Naive B cell (primary cell): ENCODE measurements at places on chromosomes 12 and 14. TPM values are rescaled to one million over a fixed set of nuclear protein-coding genes. Genes with fewer than 3 reads are reported as not detected.

- H3K4me1 ChIP-seq: no peaks in the 10 kb centered on the region
- no peaks in the 10 kb centered on the region for H3K36me3 ChIP-seq
- no peak for DNase-seq
These were observed 7.4 kb downstream of the SERPINA12 start for GRCh38 chr14:94501588-94502516.

Gene AICDA
- polyA plus RNA-seq: not detected

DNA sequence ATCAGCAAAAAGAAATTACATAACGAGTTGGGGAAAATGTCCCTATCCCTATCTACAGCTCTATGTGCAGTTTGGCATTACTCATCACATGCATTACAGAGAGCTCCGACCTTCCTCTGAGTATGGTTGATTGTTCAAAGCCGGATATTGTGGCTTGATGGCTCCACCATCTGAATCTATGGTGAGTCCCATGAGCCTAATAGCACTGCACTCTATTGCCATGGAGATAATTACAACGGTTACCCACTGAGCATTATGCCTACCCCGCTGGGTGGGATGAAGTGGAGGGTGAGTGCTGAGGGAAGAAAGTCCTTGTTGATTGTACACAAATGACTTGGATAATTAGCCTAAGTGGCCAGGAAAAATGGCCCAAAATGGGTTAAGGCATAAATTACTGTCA, 800.5 kb downstream of the NRXN3 start:
- H3K4me3 ChIP-seq: no peak overlapping the region
- H3K4me1 ChIP-seq: no peaks in the 10 kb centered on the region
- no peak overlapping the region for H3K27ac ChIP-seq
- no peaks in the 10 kb centered on the region for H3K27me3 ChIP-seq

DNA sequence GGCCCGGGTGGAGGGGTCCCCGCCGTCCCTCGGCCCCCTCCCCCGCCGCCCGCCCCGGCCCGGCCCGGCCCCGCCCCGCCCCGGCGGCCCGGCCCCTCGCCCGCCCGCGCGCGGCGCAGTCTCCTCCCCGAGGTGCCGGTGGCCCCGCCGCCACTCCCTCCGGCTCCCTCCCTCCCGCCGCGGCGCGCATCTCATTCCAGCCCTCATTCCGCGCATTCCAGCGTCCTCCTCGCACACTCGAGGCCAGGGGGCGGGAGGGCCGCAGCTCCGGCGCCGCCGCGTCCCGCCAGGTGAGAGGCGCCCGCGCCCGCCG, at the start of gene TEAD4:
TSS of gene TEAD4 (plus strand) at position 206 of the 313 bp plus-strand sequence.
- H3K27ac ChIP-seq: no peak within 1 kb of the TSS
- no peaks in the 10 kb centered on the region for H3K36me3 ChIP-seq
- peaks cover 72% of the 10 kb centered on the region for H3K27me3 ChIP-seq
- H3K4me1 ChIP-seq: peaks cover 15% of the 10 kb centered on the region

Gene TSPAN19
- polyA plus RNA-seq: not detected

- H3K36me3 ChIP-seq: no peaks in the 10 kb centered on the region
- peak overlapping the region; percentile 46 for H3K27ac ChIP-seq
These were observed 50.7 kb downstream of the SLC2A13 start for GRCh38 chr12:40055228-40055579.

Gene GYS2
- polyA plus RNA-seq: not detected

Gene UNC119B
- 6.6 TPM for polyA plus RNA-seq

Gene C12orf54
- not detected for polyA plus RNA-seq

- no peak overlapping the region for H3K4me3 ChIP-seq
- no peaks in the 10 kb centered on the region for H3K4me1 ChIP-seq
- H3K27me3 ChIP-seq: peaks cover 10% of the 10 kb centered on the region
- no peaks in the 10 kb centered on the region for H3K36me3 ChIP-seq
These were observed 184.2 kb upstream of the GZMB start for GRCh38 chr14:24818058-24818822.

Gene PRH2
- not detected for polyA plus RNA-seq

DNA sequence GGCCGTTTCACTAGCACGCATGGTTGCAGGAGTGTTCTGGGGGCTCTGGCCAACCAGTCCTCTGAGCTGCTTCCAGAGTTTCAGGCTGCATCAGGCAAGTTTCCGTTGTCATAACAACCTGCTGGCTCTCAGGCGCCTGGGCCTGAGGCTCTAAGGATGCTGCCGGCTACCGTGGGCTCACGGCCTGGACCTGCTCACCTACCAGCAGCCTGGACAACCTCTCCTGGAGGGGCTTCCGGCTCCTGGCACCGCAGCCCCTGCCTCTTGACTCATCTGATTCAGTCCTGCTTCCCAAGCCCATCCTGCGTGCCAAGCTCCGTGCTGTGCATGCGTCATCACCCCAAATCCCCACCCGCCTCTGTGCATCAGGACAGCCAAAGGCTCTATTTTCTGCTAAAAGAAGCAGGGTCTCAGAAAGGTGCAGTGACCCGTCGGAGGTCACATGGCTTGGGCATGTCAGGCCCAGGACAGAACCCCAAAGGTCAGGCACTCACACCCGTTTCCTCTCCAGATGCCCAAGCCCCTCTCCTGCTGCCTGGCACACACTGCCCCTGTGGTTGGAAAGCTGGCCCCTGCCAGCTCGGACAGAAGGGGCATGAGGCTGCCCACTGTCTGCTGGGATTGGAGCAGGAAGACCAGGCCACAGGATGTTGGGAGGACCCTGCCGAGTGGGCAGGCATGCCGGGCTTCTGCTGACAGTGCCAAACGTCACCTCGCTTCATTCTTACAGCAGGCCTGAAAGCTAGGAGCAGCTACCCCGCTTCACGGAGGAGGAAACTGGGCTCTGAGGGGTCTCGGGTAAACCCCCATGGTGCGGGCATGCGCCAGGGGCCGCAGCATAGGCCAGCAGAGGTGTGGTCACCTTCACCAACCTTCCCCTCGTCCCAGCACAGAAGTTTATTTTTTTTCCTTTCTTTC, 5.7 kb downstream of the BEGAIN start:
- H3K27me3 ChIP-seq: peaks cover 8% of the 10 kb centered on the region
- no peak overlapping the region for H3K4me3 ChIP-seq
- DNase-seq: no peak
- no peaks in the 10 kb centered on the region for H3K4me1 ChIP-seq
- no peaks in the 10 kb centered on the region for H3K36me3 ChIP-seq

- H3K27me3 ChIP-seq: no peaks in the 10 kb centered on the region
- no peaks in the 10 kb centered on the region for H3K4me1 ChIP-seq
- H3K27ac ChIP-seq: no peak overlapping the region
These were observed 185.1 kb downstream of the MDGA2 start for GRCh38 chr14:47490353-47490752.

Gene KLRC1
- 0.23 TPM for polyA plus RNA-seq

DNA sequence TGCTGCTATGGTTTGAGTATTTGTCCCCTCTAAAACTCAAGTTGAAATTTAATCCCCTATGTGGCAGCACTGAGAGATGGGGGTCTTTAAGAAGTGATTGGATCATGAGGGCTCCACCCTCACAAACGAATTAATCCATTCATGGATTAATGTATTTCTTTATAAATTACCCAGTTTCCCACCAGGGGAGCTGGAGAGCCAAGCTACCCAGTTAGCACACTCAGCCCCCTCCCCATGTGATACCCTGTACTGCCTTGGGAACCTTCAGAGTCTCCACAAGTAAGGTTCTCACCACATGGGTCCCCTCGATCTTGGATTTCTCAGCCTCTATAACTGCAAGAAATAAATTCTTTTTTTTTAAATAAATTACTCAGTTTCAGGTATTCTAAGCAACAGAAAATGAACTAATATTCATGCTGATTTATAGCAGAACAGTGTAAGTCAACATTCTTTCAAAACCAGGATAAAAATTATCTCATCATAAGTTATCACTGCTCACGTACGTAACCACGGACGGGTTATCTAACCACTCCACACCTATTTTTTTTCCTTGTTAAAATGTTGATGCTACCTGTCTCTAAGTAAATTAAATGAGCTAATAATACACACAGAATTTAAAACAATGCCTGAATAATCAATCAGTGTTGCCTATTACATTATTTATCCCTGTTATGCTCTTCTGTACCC, 3.6 kb downstream of the NAP1L1 start:
- DNase-seq: peak; percentile 11
- H3K36me3 ChIP-seq: peaks cover 8% of the 10 kb centered on the region
- no peaks in the 10 kb centered on the region for H3K27me3 ChIP-seq
- H3K27ac ChIP-seq: peak overlapping the region; percentile 59

GRCh38 chr14:23550131-23550811, 1.3 kb downstream of the ZFHX2 start:
- peaks cover 8% of the 10 kb centered on the region for H3K4me1 ChIP-seq
- no peak overlapping the region for H3K4me3 ChIP-seq
- H3K27ac ChIP-seq: no peak overlapping the region
- H3K36me3 ChIP-seq: peaks cover 4% of the 10 kb centered on the region
- no peaks in the 10 kb centered on the region for H3K27me3 ChIP-seq

GRCh38 chr12:51941604-51942003, 9.9 kb upstream of the ACVR1B start:
- DNase-seq: no peak
- H3K36me3 ChIP-seq: no peaks in the 10 kb centered on the region
- H3K4me1 ChIP-seq: no peaks in the 10 kb centered on the region
